ENCODE measurements at places on chromosomes 4 and X. TPM values are rescaled to one million over a fixed set of nuclear protein-coding genes. Genes with fewer than 3 reads are reported as not detected.

GRCh38 chr4:8276358-8277240 lies 7.0 kb downstream of the HTRA3 start:
- no peak for DNase-seq

GRCh38 chr4:139319571-139319970 lies 17.3 kb upstream of the NDUFC1 start:
- DNase-seq: no peak

DNA sequence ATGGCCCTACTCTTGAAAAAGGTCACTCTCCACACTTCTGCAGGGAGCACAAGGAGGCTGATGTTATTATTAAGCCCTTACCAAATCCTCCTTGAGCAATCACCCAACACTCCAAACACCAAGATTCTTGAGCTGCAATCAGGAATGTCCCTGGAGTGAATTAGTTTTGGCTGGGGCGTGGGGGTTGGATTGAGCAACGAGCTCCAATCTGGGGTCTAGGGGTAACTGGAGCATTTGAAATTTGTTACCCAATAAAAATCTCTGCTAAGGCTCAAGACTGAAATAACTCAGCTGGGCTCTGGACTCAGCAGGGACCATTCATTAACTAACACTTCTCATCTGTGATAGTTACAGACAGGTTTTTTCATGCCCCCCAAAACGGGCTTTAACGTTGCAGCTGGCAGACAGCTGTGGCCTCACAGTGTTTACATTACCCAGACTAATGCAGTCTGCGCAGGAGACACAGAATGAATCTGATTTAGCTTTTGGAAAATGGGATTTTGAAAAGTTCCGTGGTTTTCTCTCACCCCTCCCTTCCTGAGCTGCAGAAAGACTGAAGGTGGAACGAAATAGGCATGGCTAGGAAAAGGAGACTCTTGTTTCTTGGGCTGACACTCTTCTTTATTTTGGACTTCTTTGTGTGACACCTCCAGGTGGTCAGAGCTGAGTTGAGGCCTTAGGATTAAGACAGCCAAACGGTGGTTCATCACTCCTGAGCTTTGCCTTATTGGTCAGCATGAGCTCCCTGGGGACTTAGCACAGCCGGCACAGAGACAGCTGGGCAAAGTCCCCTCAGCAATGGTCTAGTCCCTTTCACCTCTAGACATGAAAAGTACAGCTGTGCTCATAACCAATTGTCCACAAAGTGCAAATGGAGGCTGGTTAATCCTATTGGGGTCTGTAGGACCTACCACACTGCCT lies 26.6 kb downstream of the PLAC1 start:
- no peak for DNase-seq

GPR119 gene
- not detected for total RNA-seq

DNA sequence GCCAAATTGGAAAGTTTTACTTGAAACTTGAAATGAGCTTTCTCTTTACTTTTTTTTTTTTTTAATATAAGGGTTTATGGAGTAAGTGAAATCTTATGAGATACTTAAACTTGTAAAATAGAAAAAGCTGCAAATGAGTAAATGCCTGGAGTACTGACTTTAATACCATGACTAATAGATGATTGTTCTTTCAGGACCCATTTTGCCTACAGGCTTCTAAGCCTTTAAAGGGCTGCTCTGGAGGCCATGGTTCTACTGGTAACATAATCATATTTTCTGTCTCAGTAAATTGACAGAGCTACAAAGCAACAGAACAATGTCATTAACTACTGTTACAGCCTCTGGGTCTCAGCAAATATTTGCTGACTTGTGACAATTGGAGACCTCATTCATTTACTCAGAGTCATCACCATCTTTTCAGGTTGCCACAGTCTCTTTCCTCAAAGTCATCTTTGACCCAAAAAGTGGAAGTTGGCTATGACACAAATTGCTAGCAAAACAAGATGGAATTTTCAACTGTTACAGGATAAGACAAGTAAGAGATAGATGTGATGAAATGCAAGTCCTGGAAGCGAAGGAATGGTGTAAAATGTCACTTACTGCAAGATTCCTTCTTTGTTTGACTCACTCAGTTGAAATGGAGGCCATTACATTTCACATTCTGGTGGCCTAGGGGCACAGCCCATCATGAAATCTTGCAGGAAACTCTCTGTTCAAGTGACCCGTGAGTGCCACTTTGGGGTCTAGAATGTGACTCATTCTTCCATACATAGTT lies 132.7 kb downstream of the BTC start:
- DNase-seq: no peak

DNA sequence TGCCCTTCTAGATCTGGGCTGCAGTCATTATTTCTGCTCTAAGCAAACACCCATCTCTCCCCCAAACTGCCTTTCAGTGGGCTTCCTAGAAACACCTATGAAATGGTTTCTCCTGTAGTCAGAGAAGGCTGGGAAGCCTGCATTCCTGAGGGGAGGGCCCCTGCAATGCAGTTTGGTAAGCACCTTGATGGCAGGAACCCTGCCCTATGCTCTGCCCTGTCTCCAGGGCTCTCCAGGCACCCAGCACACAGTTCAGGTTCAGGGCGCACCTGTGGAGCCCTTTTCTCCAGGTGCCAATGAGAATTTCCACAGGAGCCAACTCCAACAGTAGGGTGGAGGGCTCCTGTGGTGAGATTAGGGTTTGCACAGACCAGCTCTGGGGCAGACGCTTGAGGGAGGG lies 69.1 kb upstream of the FBXW7 start:
- DNase-seq: no peak

SOX3 gene
- total RNA-seq: 1.5 TPM

All from cerebellum (tissue), 4 donors.